ENCODE measurements at places on chromosomes 4 and X. TPM values are rescaled to one million over a fixed set of nuclear protein-coding genes. Genes with fewer than 3 reads are reported as not detected.

The CHRDL1 gene
- not detected for total RNA-seq

The ZNF711 gene
- 5.2 TPM for total RNA-seq

The GAGE12E gene
- not detected for total RNA-seq

The TRIM75 gene
- not detected for total RNA-seq

The CLDN2 gene
- total RNA-seq = not detected

The C4orf50 gene
- total RNA-seq = not detected

The RAB41 gene
- total RNA-seq = not detected

The HSFX2 gene
- total RNA-seq = 0.55 TPM

The ADH1A gene
- not detected for total RNA-seq

The FAM9C gene
- total RNA-seq = not detected

The OPN1MW3 gene
- total RNA-seq = not detected

The BMP15 gene
- not detected for total RNA-seq

The CYSLTR1 gene
- total RNA-seq = not detected

The NDP gene
- total RNA-seq = 0.60 TPM

The MAGEA9 gene
- not detected for total RNA-seq

The SMIM31 gene
- total RNA-seq = not detected

The KIAA1210 gene
- total RNA-seq = not detected

The MAGIX gene
- 0.48 TPM for total RNA-seq

The TLR2 gene
- total RNA-seq = 1.4 TPM

The RAB9B gene
- 0.55 TPM for total RNA-seq

The HS3ST1 gene
- 1.3 TPM for total RNA-seq

The EDNRA gene
- not detected for total RNA-seq

The FMR1NB gene
- total RNA-seq = not detected

The ADGRG2 gene
- not detected for total RNA-seq

The BTK gene
- total RNA-seq = 0.13 TPM

The ATP1B4 gene
- not detected for total RNA-seq

The UGT8 gene
- 0.14 TPM for total RNA-seq

The GDPD2 gene
- 0.29 TPM for total RNA-seq

The SYP gene
- total RNA-seq = 0.46 TPM

The CEP44 gene
- 8.2 TPM for total RNA-seq

The LRCH2 gene
- 4.7 TPM for total RNA-seq

The CXorf49 gene
- not detected for total RNA-seq

The CLDN22 gene
- total RNA-seq = not detected

The TMSB15C gene
- total RNA-seq = 6.9 TPM

The SSX3 gene
- total RNA-seq = not detected

The AKAP4 gene
- not detected for total RNA-seq

The UGT2B11 gene
- not detected for total RNA-seq

The MGAT4D gene
- not detected for total RNA-seq

Data from endothelial cell of umbilical vein (primary cell).